ENCODE measurements at places on chromosomes 4 and X.

DNA sequence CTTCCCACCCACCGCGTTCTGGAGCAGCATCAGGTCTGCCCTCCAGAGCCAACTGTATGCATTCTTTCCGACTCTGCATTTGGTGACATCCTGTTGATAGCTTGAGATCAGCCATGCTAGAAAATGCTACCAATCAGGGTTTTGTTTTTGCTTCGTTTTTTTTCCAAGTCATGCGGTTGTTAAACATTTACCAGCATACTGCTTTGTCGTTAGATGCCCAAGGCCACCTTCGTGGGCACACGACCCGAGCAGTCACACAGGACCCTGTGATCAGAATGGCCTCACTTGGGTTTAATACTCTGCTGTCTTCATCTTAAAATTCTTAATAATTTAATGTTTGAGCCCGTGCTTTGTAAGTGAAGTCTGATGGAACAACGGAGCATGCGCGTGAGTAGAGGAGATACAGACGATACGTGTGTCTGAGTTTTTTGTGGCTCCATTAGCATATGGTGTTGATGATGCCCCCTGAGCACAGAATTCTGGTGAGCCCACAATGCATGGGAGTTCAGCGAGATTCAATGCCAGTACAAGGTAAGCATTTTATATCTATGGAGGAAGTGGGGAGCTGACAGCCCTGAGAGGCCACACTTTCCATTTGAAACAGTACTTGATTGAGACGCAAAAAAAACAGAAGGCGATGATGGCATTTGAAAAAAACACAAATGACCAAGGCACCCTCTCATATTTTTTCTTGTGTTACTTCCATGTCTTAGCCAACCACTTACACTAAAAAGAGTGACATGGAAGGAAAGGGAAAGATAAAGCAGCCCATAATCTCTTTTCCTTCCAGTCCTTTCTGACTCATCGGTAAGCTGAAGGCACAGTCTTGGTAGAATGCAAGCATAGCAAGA lies 323.6 kb downstream of the BCOR start:
- DNase-seq = no peak

DNA sequence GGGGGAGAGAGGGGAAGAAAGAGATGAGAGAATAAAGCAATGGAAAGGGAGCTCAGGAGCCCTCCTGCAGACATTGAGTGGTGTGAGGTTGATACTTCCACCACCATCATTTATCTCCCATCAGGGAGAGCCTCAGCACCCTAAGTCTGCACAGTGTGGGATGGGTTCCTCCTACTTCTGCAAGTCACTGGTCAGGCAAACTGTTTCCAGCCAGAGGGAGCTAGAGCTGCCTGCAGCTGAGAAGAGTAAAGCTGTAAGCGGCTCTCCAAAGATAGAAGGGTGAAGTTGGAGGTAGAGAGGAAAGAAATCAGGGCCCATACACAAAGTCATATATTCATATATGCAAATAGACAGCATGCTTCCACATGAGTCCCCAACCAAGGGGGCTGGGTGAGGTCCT lies 21.9 kb upstream of the ZNF81 start:
- DNase-seq = no peak

DNA sequence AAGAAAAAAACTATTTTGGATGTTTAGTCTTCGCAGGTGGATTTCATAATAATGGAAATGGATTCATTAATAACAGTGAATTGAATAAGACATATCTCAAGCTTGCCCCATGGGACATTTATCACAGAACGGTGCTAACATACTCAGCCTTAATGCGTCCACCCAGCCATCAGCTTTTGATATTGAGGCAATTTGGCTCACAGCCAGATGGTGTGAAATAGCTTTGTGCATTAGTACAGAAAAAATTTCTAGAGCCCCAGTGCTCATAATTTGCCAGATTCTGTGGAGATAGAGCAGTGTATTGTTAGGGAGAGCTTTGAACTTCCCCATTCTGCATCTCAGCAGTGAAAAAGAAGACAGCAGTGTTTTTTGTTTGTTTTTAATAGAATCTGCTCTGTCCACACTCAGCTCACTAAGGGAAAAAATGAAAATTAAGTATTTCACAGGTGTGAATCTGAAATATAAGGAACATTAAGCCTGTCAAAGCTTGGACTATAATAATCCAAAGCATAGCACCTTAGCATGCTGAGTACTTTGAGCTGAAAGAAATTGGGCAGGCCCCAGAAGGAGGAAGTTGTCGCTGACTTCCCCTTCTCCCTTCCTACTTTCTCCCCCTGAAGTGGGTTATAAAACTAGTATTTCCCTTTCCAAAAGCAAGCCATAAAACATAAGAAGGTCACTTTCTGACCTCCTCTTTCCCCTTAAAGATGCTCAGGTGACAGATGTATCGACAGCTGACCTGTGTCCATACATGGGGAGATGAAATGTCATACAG lies 295.8 kb downstream of the MAGEB5 start:
- no peak for DNase-seq

DNA sequence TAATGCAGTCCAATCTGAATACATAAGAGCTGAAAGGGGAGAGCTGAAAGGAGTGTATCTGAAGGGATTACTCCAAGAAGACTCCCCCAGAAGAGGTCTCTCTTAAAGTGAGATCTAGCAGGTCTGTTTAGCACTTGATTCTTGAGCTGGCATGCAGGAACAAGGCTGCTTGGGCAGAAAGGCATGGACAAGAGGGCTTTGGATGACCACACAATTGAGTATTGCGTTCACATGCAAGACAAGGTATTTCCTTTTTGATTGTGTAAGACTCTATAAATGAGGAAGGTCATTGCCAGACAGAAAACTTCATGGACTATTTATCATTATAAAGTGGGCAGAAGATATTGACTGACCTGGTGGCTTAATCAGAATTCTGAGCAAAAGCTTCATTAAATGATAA lies 145.5 kb upstream of the AFF2 start:
- DNase-seq = no peak

DNA sequence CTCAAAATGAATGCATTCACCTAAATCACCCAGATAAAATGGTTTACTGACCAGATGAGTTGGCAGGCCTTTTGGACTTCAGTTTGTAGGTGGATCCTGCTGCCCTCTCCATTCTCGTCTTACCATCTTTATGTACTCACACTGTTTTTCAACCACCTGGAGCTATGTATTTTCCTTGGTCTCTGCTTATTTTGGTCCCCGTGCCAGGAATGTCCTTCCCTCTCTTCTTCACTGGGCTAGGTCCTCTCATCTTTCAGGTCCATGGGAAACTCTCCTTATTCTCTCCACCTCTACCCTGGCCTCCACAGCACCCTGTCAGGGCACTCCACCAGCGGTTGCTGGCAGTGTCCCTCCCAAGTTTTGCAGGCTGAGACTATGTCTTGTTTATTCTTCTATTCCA lies 2.6 kb downstream of the GPRIN3 start:
- no peak for DNase-seq

DNA sequence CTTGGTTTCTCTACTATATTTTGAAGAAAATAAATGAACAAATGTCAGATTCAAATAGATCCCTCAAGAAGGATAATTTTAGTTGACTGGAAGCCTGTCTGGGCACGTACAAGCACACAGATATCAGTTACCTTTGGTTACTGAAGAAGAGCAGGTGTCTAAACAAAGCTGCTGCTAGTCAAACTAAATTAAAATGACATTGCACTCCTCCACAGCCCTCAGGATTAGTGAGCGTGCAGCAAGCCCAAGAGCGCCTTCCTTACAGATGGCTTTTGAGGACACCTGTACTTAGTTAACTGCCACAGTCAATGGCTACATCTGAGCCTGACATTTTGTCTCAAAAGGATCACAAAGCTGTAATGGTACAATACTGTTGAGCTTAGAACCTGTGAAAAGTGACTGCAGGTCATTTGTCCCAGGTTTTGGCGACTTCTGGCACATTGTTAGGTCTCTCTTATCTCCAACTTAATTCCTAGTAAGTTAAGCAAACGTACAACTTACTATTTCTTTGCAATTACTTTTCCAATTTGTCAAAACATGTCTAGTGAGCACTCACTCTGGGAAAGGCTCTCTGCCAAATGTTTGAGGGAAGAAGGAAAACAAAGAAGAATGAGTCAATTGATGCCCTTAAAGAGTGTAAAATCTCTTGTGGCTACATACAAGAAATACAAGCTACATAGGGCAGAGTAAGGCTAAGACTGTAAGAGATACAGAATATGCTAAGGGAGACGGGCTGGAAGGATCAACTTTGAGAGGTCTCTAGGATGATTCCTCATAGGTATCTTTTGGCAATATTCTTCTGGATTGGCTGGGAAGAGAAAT lies 25.6 kb upstream of the DAPP1 start:
- no peak for DNase-seq

- no peak for DNase-seq
Observed at GRCh38 chr4:8285143-8285975, 15.8 kb downstream of the HTRA3 start.

- DNase-seq = no peak
Observed at GRCh38 chr4:8761824-8762205, 109.8 kb downstream of the HMX1 start.

DNA sequence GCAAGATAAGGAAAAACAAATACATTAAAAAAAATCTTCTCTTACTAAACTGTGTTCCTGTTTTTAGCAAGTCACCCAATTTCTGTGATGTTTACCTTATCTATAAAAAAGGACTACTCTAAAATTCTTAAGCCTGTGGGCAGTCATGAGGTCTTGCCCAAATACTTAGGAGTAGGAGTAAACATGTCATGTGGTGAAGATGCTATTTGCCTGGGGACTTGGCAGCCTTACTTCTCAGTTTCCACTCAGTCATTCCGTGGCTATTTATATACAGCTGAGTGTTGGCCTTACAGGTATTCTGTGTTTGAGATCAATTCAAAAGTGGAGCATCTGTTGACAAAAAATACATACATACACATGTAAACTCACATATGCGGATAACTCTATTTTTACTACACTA lies 89.9 kb upstream of the TLR2 start:
- DNase-seq = no peak

GRCh38 chr4:13665701-13666660 lies 38.5 kb upstream of the BOD1L1 start:
- no peak for DNase-seq

- no peak for DNase-seq
Observed at GRCh38 chrX:28651186-28651585, 63.9 kb downstream of the IL1RAPL1 start.

DNA sequence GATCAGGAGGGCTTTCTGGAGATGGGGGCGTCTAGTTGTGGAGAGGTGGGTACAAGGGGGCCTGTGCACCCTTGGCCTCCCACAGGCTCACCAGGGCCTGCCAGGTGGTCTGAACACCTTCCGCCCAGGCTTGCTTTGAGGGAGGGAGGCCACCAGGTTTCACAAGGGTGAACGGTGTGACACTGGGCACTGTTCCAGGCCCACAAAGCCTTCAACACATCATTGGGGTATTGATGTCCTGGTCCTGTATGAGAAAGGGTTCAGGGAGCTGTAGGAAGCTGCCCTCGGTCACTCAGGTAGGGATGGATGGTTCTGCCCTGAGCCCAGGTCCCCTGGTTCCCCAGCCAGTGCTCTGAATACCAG lies 6.0 kb downstream of the HTRA3 start:
- no peak for DNase-seq

- DNase-seq = no peak
Observed at GRCh38 chr4:1767061-1767769, 25.9 kb upstream of the FGFR3 start.

GRCh38 chrX:25196221-25196620 lies 180.5 kb upstream of the ARX start:
- no peak for DNase-seq

- DNase-seq = no peak
Observed at GRCh38 chr4:168876106-168876505, 133.9 kb downstream of the CBR4 start.

DNA sequence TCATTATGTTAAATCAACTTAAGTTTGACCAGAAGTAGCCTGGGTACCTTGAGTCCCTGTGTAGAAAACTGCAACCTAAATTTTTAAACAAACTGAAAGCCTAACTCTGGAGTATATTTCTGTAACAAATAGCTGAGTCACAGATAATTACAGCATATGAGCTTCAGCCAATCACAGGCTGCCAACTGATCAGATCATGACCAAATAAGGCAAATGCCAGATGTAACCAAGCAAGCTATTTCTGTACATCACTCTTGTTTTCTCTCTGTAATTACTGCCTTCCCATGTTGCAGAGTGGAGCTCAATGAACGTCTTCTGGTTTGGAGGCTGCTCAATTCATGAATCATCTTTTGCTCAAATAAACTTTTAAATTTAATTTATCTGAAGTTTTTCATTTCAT lies 980.9 kb upstream of the DIAPH2 start:
- DNase-seq = no peak

DNA sequence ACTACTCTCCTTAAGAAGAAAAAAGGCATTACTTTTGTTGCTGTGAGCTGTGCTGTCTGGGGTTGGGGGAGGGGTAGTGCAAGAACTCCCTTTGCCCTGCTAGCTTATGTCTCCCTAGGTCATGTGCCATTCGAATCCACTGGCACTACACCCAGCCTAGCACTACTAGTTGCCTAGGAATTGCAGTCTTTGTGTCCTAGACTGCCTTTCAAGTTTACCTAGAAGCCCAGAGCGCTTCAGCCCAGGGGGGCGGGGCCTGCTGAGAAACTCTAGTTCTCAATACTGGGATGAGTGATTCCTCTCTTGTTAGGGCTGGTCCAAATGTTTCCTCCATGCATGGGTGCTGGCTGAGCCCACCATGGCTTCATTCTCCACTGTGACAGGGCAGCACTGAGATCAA lies 1011.5 kb downstream of the PCDH19 start:
- DNase-seq = no peak

DNA sequence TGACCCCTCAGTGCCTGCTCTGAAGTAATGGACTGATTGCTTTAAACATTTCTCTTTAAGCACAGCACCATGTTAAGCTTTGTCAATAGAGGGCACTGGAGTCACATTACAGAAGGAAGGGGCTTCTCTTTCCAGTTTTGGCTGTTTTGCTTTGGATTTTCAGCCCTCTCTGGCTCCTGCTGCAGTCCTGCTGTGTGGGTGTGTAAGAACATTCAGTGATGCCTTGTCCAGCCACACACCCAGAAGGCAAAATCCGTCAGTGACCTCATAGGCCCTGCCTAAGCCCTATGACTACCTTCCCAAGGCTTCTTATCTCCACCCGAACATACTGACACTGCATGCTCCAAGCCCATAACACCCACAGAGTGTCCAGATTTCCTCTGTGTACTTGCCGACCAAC lies 215.3 kb upstream of the CTSO start:
- DNase-seq = no peak

- DNase-seq = no peak
Observed at GRCh38 chr4:127521463-127521862, 111.3 kb upstream of the INTU start.

DNA sequence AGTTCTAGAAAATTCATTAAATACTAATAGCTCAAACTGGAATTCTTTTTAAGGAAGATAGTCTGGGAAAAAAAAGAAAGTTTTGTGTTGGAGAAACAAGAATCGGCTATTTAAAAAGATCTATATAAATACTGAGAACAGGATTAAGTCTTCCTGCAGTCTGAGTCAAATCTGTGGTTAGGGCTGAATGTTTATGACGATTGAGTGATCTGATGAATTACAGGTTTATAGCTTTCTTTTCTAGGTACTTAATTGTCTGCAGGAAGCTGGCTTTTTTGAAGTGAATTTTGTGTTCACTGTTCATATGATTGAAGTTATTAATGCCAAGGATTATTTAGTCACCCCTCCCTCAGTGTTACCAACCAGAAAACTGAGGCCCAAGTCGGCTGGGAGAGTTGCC lies 42.2 kb downstream of the TLL1 start:
- DNase-seq = no peak

Data from mesothelial cell of epicardium (in vitro differentiated cells).